ENCODE measurements at places on chromosomes 5 and 9.

DNA sequence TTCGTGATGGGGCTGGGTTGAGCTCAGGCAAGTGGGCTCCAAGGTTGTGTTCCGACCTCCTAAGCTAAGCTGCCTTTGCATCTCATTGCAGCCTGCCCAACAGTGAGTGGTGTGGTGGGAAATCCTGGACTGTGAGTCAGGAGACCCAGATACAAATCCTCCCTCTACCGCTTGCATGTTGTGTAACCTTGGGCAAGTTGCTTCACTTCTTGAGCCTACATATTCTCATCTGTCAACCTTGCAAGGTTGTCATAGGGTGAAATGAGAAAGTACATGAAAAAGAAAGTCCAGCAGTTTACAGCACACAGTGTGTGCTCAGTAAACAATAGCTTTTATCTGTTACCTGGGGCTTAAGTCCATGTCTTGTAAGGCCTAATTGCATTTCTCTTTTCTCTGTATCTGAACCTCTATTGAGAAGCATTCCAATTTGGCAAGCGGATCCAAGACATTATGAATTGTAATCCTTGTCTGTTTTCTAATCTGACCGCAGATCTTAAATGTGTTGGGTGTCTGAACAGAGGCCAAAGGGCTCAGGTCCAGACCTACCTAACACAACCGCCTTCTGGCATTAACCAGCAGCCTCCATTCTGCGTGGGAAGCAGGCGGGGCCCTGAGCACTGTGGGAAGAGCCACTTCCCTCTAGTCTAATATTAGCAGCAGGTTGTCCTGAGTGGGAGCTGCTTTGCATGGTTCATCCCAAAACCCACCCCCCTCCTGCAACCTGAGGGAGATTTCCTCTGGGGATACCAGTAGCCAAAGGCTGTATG lies 1.8 kb upstream of the GALNT12 start:
- DNase-seq, result no peak

- no peak for DNase-seq
These were observed 195.6 kb downstream of the KIAA0825 start for GRCh38 chr5:94422812-94423211.

GRCh38 chr5:173903396-173904140 lies 15.4 kb downstream of the CPEB4 start:
- DNase-seq, result no peak

- DNase-seq, result peak; percentile 32
These were observed 25.5 kb upstream of the TIFAB start for GRCh38 chr5:135477613-135478066.

GRCh38 chr5:3010301-3010952 lies 258.9 kb upstream of the IRX2 start:
- DNase-seq, result no peak

GRCh38 chr5:82276800-82277612 lies 1.1 kb downstream of the RPS23 start:
- no peak for DNase-seq

- DNase-seq, result no peak
These were observed 223.6 kb downstream of the MLLT3 start for GRCh38 chr9:20398536-20399338.

GRCh38 chr9:129381481-129381957 lies 203.5 kb upstream of the IER5L start:
- no peak for DNase-seq

DNA sequence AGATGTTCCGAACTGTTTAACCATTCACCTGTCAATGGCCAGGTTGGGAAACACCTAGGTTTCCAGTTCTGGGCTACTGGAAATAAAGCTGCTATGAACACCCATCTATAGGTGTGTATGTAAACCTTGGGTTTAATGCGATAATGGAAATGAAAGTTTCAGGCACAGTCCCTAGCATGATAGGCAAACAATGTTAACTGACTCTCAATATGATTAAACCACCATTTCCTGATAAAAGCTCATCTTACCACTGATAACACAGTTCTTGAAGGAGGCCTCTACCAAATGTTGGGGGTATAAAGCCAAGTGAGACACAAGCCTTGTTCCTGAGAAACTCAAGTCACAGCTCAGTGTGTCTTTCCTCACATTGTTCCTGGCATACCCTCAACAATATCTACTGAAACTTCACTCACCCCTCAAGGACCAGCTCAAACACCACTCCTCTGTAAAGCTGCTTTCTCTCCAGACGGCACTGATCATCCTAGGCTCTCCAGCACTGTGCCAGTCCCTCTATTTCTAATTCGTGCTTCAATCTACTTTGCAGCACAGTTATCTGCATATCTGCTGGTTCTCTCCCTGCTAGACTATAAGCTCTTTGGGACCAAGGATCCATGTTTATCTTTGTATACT lies 15.8 kb downstream of the RAB14 start:
- no peak for DNase-seq

DNA sequence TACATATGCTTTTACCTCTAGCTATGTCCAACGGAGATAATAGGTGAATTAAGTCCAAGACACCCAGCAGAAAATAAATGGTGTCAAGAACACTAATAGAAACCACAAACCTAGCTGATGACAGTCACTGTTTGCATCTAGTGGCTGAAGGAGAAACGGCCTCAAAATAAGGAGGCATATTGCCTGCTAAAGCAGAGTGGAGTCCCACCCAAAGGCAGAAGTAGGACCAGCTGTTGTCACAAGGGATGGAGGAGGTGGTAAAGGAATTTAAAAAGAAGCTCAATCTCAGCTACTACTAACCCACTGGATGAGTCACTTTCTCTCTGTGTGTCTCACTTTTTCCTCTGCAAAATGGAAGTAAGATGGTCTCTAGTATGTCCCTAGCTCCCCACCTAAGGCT lies 224.3 kb downstream of the GRIA1 start:
- no peak for DNase-seq

DNA sequence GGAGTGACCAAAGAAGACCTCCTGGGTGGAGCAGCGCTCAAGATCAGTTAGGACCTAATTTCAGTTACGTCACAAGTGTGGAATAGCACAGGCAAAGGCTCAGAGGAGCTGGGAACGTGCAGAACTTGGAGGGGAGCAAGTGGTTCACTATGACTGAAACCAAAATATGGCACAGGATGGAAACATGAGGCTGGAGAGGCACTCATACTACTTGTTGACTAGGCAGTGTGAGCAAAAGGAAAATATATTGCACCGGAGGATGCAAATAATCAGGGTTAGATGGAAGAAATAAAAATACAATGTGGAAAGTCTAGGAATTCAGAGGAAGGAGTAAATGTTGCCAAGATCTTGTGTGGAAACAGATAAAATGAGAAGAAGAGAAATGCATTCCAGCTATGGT lies 148.3 kb downstream of the DCP2 start:
- no peak for DNase-seq
